Activated T-helper 2 cell treated with anti-CD3 and anti-CD28 coated beads, Interferon-gamma antibody, Interleukin-2, Interleukin-4, amounts not matched to agents 10 μg/mL and 5 μg/mL and 100 μg/mL, durations not matched to agents 14 hours and 24 hours and 36 hours (primary cell): ENCODE measurements at places on chromosomes 16 and 17.

DNA sequence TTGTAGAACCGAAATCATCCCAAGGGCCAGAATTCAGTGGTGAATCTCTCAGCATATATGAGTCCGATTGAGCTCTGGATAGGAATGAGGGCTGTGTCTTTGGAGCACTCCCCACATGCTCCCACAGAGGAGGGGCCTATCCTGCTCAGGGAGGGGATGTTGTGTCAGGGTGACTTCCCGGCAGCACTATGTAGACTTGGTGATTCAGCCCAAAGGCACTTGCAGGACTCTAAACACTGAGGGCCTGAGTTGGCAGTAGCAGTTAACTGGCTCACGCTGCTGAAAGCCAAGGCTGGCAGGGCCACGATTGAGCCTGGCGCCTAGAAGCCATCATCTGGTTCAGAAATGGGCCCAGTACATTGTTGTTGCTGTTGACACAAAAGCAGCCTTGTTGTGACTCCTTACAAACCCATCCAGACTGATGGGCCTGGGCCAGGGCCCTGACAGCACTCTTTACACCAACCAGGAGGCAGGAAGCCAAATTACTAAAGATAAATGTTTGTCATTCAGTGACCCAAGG is 31.9 kb downstream of the NMT1 start:
- no peak overlapping the region for H3K4me3 ChIP-seq
- peaks cover 1% of the 10 kb centered on the region for H3K4me1 ChIP-seq
- no peaks in the 10 kb centered on the region for H3K27me3 ChIP-seq
- H3K36me3 ChIP-seq: peaks cover 73% of the 10 kb centered on the region

DNA sequence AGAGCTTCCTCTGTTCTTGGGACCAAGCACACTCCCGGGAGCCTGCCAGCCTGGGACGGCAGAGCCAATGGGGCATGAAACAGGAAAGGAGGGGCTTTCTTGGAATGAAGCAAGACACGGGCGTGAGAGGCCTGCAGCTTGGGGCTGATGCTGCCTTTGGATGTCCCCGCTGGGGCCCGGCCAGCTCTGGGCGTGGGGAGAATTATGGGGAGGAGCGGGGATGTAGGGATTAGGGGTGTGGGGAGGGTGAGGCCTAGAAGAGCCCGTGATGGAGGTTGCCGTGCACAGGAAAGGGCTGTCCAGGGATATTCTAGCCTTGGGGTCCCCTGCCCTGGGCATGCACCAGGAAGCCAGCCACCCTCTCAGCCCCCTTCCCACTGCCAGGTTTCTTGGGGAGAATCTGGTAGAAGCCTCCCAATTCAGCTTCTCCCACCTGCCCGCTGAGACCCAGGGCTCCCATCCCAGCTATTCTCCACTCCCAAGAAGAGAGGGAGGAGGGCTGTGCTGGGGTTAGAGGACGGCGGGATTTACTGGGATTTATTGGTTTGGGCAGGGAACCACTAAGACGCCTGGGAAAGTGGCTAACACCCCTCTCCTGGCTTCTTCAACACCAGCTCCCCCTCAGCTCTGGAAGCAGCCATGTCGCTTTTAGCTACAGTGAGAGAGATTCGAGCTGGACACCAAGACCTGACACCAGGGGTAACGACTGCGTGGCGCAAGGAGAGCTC is 20.0 kb upstream of the NXPH3 start:
- H3K27ac ChIP-seq: no peak overlapping the region
- H3K27me3 ChIP-seq: peaks cover 12% of the 10 kb centered on the region
- no peak for DNase-seq
- H3K4me3 ChIP-seq: no peak overlapping the region

GRCh38 chr16:31507617-31507928 is 618 bp downstream of the RUSF1 start:
- peaks cover 29% of the 10 kb centered on the region for H3K36me3 ChIP-seq
- peaks cover 30% of the 10 kb centered on the region for H3K4me1 ChIP-seq
- H3K27ac ChIP-seq: peak overlapping the region; percentile 87

DNA sequence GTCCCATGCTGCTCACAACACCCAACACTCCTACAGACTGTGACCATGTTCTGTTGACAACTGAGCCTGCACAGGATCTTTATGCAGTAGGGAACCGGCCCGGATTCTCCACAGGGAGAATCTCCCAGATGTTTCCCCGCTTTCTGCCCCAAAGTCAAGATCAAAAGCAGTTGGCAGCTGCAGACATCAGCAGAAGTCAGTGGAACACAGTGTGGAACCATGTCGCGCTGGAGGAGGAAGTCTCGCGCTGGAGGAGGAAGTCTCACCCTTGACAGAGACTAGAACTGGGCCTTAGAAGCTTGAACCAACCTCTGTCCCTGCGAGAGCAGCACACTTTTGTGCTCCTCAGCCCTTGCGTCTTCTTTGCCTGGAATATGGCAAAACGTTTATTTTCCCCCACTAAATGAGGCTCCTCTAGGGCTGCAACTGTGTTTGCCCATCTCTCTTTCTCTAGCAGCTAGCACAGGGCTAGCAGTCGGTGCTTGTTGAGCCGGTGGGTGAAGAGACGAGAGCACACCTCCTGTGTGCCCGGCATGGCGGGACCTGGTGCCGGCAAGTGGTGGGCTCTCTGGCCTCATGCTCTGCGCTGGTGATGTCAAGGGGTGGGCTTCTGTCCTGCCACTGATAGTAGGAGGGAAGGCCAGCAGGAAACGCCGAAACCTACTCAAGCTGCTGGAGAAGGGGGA is 2.1 kb upstream of the MRC2 start:
- DNase-seq: no peak
- H3K36me3 ChIP-seq: no peaks in the 10 kb centered on the region
- peaks cover 23% of the 10 kb centered on the region for H3K27me3 ChIP-seq
- H3K4me1 ChIP-seq: peaks cover 10% of the 10 kb centered on the region
- no peak overlapping the region for H3K4me3 ChIP-seq

DNA sequence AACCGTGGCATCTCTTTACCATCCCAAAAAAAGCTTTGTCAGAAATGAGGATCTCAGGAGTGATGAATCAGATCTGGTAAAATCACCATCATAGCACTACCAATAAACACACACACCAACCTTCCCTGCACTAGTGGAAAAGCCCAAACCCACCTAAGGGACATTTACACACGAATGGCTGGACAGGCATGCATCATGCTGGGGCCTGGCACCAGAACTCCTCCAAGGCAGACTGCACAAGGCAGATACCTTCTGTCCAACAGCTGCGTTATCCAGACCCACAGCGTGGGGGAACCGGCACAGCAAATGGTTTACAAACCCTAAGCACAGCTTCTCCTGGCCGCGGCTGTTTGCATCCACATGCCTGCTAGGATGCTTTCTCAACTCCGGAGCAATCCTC is 2.8 kb downstream of the ASIC2 start:
- no peaks in the 10 kb centered on the region for H3K36me3 ChIP-seq
- peaks cover 49% of the 10 kb centered on the region for H3K27me3 ChIP-seq
- no peak overlapping the region for H3K27ac ChIP-seq
- no peak for DNase-seq
- H3K4me3 ChIP-seq: no peak overlapping the region

- DNase-seq: no peak
- no peaks in the 10 kb centered on the region for H3K36me3 ChIP-seq
- no peak overlapping the region for H3K27ac ChIP-seq
- H3K4me3 ChIP-seq: no peak overlapping the region
- H3K4me1 ChIP-seq: peaks cover 8% of the 10 kb centered on the region
- peaks cover 16% of the 10 kb centered on the region for H3K27me3 ChIP-seq
Observed at GRCh38 chr17:7982173-7982572, 20.2 kb upstream of the GUCY2D start.

DNA sequence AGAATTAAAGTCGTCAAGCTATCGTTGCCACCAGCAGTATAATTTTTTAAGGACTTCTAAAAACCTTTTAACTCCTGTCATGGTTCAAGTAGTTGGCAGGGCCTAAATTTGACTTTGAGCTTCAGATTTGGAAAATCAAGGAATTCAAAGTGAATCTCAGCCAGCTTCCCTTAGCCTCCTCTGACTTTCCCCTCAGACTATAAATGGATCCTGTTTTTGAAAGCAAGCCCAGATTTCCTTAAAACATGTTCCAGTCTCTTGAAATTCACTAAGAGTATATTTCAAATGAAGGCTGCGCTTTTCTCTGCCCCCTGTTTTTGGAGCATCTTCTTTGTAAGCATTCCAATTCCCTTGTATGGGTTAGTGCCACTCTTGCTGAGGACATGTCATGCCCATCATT is 101.8 kb upstream of the CDH8 start:
- H3K27ac ChIP-seq: no peak overlapping the region
- H3K4me3 ChIP-seq: no peak overlapping the region
- H3K36me3 ChIP-seq: no peaks in the 10 kb centered on the region
- no peak for DNase-seq

GRCh38 chr17:3667366-3668278 is 756 bp downstream of the TAX1BP3 start:
- H3K36me3 ChIP-seq: peaks cover 25% of the 10 kb centered on the region
- H3K27me3 ChIP-seq: no peaks in the 10 kb centered on the region

GRCh38 chr16:75044800-75045361 is 46.1 kb downstream of the ZNRF1 start:
- no peak for DNase-seq
- peaks cover 34% of the 10 kb centered on the region for H3K36me3 ChIP-seq
- no peak overlapping the region for H3K4me3 ChIP-seq
- no peaks in the 10 kb centered on the region for H3K27me3 ChIP-seq

DNA sequence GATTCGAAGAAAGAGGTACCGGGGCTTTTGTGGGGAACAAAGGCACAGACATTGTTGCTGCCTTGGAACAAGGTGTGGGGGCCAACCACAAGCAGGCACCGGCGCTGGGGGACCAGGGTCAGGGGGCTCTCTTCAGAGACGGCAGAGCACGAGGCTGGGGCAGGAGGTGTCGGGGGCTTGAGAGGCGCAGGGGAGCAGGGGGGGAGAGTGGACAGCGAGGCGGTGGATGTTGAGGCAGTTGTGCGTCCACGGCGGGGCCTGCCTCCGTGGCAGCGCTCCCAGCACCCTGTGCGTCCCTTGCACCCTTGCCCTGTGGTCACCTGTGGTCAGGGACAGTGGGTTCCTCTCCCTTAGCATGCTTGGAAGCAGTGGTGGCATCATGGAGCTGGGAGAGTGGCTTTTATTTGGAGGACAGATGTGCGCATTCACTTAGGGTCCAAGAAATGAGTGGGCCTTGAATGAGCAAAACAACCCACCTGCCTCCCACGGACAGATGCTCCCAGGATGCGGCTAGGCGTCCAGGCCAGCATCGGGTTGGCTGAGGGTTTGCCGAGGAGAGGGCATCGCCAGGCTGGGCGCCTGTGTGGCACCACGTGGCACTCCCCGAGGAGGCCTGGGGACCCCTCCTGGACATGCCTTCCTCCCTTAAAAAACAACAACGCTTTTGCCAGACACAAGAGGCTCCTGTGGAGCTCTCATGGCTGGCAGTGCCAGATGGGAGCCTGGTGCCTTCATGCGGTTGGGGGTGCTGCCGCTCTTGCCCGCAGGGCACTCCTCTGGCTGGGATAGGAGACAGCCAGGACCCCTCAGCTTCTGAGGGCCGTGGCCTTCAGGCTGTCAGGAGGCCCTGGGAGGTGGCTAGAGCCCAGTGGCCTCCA is 113.0 kb downstream of the BANP start:
- no peak for DNase-seq
- no peak overlapping the region for H3K4me3 ChIP-seq
- H3K27me3 ChIP-seq: no peaks in the 10 kb centered on the region
- no peaks in the 10 kb centered on the region for H3K4me1 ChIP-seq

- H3K4me3 ChIP-seq: no peak overlapping the region
- DNase-seq: no peak
- H3K36me3 ChIP-seq: no peaks in the 10 kb centered on the region
- H3K27me3 ChIP-seq: no peaks in the 10 kb centered on the region
- H3K27ac ChIP-seq: no peak overlapping the region
Observed at GRCh38 chr16:12336141-12336540, 359.6 kb downstream of the SNX29 start.

GRCh38 chr16:66240631-66241395 is 125.7 kb upstream of the CDH5 start:
- H3K27me3 ChIP-seq: no peaks in the 10 kb centered on the region
- no peak overlapping the region for H3K27ac ChIP-seq
- no peak for DNase-seq
- no peaks in the 10 kb centered on the region for H3K4me1 ChIP-seq
- H3K4me3 ChIP-seq: no peak overlapping the region

DNA sequence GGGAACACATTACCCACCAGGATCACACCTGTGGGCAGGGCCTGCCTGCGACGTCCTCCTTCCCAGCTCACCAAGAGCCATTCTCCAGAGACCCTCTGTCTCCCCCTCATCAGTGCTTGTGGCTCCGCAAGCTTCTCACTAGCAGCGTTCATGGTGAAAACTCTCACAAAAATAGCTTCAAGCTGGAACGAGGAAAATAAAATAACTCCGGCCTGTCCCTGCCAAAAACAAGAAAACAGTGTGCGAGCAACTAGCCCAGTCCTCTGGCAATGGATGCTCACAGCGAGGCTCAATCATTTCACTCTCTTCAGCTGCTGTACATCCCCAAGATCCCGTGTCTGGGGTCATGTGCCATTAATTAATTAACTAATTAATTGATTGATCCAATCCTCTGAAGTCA is 18.0 kb downstream of the SPACA3 start:
- H3K27ac ChIP-seq: no peak overlapping the region
- H3K4me1 ChIP-seq: no peaks in the 10 kb centered on the region
- H3K36me3 ChIP-seq: no peaks in the 10 kb centered on the region
- H3K4me3 ChIP-seq: no peak overlapping the region
- H3K27me3 ChIP-seq: peaks cover 5% of the 10 kb centered on the region

DNA sequence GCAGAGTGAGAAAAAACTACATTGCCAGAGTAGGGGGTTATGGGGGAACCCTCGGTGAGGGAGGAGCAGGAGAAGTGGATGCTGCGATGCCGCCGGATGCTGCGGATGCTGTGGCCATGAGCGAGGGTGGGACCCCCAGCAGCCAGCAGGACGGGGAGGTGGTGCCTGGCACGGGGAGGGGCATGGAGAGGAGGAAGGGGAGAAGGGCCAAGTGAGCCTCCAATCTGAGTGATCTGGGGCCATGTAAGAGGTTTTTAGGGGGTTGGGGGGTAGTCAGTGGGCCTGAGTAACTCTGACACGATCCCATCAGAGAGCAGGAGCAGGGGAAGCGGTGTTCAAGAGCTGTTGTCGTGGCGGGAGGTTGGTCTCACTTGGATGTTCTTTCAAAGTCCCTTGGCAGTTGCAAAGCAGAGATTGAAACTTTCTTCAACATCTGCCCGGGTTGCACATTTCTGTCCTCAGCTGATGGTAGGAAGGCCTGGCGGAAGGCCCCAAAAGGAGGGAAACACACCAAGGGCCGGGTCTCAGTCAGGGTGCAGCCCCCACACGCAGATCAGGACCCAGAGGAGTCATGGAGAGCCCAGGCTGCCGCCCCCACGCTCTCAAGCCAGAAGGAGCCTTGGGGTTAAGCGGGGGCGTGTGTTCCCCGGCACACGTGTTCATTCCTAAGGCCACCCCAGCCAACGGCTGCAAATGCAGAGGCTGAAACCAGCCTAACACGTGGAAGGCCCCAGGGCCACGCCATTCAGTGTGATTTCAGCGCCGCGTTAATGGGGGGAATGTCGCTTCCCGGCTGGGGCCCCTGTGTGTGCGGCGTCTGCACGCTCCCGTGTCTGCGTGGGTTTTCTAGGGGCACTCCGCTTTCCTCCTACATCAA is 81.7 kb downstream of the ZDHHC7 start:
- no peaks in the 10 kb centered on the region for H3K27me3 ChIP-seq
- no peak for DNase-seq
- no peak overlapping the region for H3K4me3 ChIP-seq
- no peaks in the 10 kb centered on the region for H3K4me1 ChIP-seq
